A549 treated with dexamethasone at 1 μM for 4 hours (cell line): ENCODE measurements at places on chromosomes 2 and 18. TPM values are rescaled to one million over a fixed set of nuclear protein-coding genes. Genes with fewer than 3 reads are reported as not detected.

ARHGAP25 gene
- 0.11 to 0.47 TPM (median 0.37 TPM) in 5 replicates for total RNA-seq

MAP2 gene
- 1.1 to 2.4 TPM (median 1.2 TPM) in 5 replicates for total RNA-seq

GPR35 gene
- total RNA-seq, result 0.32 to 0.83 TPM (median 0.68 TPM) in 5 replicates

CHRNG gene
- not detected in 5 replicates for total RNA-seq

DYSF gene
- 0.62 to 0.93 TPM (median 0.75 TPM) in 5 replicates for total RNA-seq

RGPD8 gene
- 2.4 to 4.5 TPM (median 3.6 TPM) in 5 replicates for total RNA-seq

CAPN10 gene
- 14.6 to 25.0 TPM (median 22.2 TPM) in 5 replicates for total RNA-seq

LIPG gene
- total RNA-seq, result 0.17 to 0.36 TPM (median 0.25 TPM) in 5 replicates

KLHL29 gene
- total RNA-seq, result 4.7 to 9.1 TPM (median 7.9 TPM) in 5 replicates

FARSB gene
- 44.4 to 49.6 TPM (median 46.7 TPM) in 5 replicates for total RNA-seq

ATG4B gene
- 46.5 to 61.0 TPM (median 51.5 TPM) in 5 replicates for total RNA-seq

CPS1 gene
- total RNA-seq, result 12.6 to 20.9 TPM (median 17.3 TPM) in 5 replicates

MC2R gene
- total RNA-seq, result not detected in 5 replicates

PLEKHH2 gene
- total RNA-seq, result 1.3 to 3.1 TPM (median 2.2 TPM) in 5 replicates

ALK gene
- 0.02 to 0.04 TPM in 2 of 5 replicates, not detected in the others for total RNA-seq

MATN3 gene
- 11.0 to 18.8 TPM (median 15.4 TPM) in 5 replicates for total RNA-seq

MYO5B gene
- 6.9 to 8.7 TPM (median 7.3 TPM) in 5 replicates for total RNA-seq

INHBB gene
- 22.0 to 35.9 TPM (median 28.5 TPM) in 5 replicates for total RNA-seq

PTMA gene
- 1,608 to 1,847 TPM (median 1,725 TPM) in 5 replicates for total RNA-seq

ITGA6 gene
- total RNA-seq, result 39.1 to 59.5 TPM (median 51.5 TPM) in 5 replicates

ACTG2 gene
- total RNA-seq, result 0.18 to 0.45 TPM (median 0.28 TPM) in 5 replicates

PMAIP1 gene
- 13.7 to 16.2 TPM (median 15.4 TPM) in 5 replicates for total RNA-seq

FBXO36 gene
- 0.84 to 1.6 TPM (median 1.3 TPM) in 5 replicates for total RNA-seq

PFN4 gene
- total RNA-seq, result 1.2 to 1.8 TPM (median 1.4 TPM) in 5 replicates

CFC1 gene
- 0.07 to 0.08 TPM in 2 of 5 replicates, not detected in the others for total RNA-seq

G6PC2 gene
- not detected in 5 replicates for total RNA-seq

PNPT1 gene
- total RNA-seq, result 29.5 to 51.2 TPM (median 31.9 TPM) in 5 replicates

NYAP2 gene
- total RNA-seq, result 0.02 to 0.04 TPM (median 0.03 TPM) in 4 of 5 replicates, not detected in the other

LHCGR gene
- total RNA-seq, result not detected in 5 replicates

GALNT14 gene
- 43.5 to 47.4 TPM (median 44.3 TPM) in 5 replicates for total RNA-seq

UGT1A3 gene
- total RNA-seq, result 0.06 to 0.18 TPM (median 0.11 TPM) in 3 of 5 replicates, not detected in the others

VIL1 gene
- total RNA-seq, result 0.16 to 0.40 TPM (median 0.27 TPM) in 5 replicates

CRACDL gene
- total RNA-seq, result 2.7 to 6.0 TPM (median 4.7 TPM) in 5 replicates

MYO7B gene
- 0.11 to 0.31 TPM (median 0.24 TPM) in 5 replicates for total RNA-seq

REG1B gene
- not detected in 5 replicates for total RNA-seq

IMMT gene
- total RNA-seq, result 110 to 120 TPM (median 116 TPM) in 5 replicates

CCDC74B gene
- total RNA-seq, result 4.6 to 6.0 TPM (median 5.1 TPM) in 5 replicates

TCF23 gene
- total RNA-seq, result not detected in 5 replicates

CTAGE1 gene
- not detected in 5 replicates for total RNA-seq

OSBPL6 gene
- total RNA-seq, result 5.5 to 7.5 TPM (median 6.8 TPM) in 5 replicates

UPP2 gene
- total RNA-seq, result not detected in 5 replicates

THSD7B gene
- total RNA-seq, result not detected in 5 replicates

NT5C1B gene
- total RNA-seq, result not detected in 5 replicates
